ENCODE measurements at places on chromosomes 3 and 15. TPM values are rescaled to one million over a fixed set of nuclear protein-coding genes. Genes with fewer than 3 reads are reported as not detected.

Gene LXN
- 3.3 TPM for total RNA-seq

Gene BFSP2
- total RNA-seq, result 2.6 TPM

Gene CHST2
- total RNA-seq, result 17.9 TPM

Gene LYZL4
- not detected for total RNA-seq

GRCh38 chr3:132605374-132605792 lies 8.3 kb downstream of the ACKR4 start:
- DNase-seq, result no peak

DNA sequence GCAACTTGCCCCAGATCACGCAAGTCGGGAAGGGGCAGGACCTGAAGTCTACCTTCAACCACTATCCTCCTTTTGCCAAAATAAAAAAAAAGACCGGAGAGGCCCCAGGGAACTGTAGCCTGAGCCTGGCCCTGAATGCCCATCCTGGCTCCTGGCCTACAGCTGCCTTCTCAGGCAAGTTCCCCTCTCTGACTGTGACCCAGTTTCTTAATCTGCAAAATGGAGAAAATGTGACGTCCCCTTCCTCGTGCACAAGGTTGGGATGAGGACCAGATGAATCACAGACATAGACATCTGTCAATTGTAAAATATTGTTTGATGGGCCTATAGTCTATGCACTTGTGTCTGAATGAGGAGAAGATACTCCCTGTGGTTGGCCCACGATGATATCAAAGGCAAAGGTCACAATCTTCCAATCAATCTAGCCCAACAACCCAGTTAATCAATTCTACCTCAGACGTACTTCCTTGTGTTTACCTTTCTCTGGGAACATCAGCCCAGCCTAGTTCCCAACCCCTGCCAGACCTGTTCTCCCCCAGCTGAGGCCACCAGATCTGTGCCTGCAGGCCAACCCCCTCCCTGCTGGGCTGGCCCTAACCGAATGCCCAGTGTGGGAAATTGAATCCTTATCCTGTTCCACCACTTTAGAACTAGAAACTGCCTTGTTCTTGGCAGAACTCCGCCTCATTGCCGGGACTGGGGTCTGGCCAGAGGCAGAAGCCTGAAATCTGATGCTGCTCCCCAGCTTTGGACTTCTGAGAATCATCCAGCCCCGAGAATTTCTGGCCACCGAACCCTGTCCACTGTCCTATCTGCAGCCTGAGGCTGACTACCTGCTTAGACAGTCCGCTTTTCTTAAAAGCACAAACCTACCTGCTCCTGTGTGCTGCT lies 101.8 kb upstream of the LIPC start:
- DNase-seq, result no peak

- no peak for DNase-seq
These were observed 19.1 kb upstream of the DNAAF4 start for GRCh38 chr15:55527150-55527549.

DNA sequence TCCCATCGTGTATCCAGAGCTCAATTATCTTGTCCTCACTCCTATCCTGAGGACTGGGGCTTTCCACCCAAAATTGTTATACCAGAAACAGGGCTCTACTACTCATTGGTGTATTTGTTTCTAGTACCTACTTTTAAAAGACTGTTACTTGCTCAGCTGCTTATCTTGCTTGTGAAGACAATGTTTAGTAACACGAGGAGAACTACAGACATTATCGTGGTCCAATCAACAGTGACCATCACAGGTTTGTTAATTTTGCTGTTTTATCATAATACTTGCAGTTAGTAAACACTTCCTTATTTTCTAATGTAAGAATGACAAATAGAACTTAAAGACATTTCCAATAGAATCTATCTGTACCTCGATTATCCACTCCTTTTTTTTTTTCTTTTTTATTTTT lies 13.5 kb downstream of the LRCH3 start:
- no peak for DNase-seq

GRCh38 chr3:172201136-172201869 lies 161.9 kb downstream of the FNDC3B start:
- peak; percentile 53 for DNase-seq

DNA sequence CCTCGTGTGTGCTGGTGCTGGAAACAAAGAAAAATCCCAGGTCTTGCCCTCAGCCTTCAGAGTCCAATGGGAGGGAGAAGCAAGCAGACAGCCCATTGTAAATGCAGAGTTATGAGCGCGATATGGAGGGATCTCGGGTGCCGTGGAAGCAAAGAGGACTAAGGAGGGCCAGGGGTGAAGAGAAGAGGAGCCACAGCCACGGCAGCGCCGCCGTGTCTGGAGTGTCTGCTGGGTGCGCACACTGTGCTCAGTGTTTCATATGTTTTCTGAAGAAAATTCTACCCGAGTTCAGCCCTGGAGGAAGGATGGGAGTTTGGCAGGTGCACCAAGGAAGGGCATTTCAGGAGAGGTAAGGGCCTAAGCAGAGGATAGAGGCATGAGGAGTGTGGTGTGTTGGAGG lies 35.7 kb upstream of the NR2C2 start:
- no peak for DNase-seq

- no peak for DNase-seq
These were observed 50.2 kb downstream of the SMAD3 start for GRCh38 chr15:67115586-67115969.

GRCh38 chr15:88865498-88866099 lies 29.7 kb downstream of the HAPLN3 start:
- no peak for DNase-seq

GRCh38 chr15:76846782-76847181 lies 58.4 kb downstream of the SCAPER start:
- no peak for DNase-seq

DNA sequence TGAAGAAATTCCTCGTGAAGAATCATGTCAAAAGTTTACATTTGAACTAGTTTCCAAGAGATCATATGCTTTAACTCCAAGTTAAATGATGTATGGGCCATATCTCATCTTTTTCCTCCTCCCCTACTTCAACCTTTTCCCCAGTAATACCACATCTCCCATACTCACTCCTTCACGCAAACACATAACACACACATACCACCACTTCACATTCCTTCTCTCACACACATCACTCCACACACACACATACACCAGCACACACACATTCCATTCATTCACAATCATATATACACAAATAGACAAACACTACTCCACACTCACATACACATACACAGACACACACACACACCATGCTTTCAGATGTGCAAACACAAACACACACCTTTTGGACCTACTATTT lies 769.0 kb upstream of the NR2F2 start:
- DNase-seq, result no peak

DNA sequence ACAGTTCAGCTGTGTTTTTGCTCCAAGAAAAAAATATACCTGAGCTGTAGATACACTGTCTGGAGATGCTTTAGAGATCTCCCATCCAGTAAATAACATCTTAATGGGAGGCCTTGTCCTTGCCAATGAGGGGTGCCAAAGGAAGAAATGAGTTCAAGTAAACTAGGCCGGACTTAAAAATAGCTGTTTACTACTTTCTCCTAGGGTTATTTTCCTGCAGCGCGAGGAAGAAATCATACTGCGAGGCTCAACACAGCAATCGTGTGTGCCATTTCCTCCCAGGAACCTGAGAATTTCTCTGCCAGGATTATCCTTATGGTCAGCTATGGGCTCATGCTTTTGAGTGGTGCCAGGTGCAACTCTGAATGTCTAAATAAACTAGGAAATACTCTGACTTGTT lies 71.9 kb downstream of the CMTM8 start:
- no peak for DNase-seq

GRCh38 chr15:70664494-70664893 lies 98.9 kb downstream of the UACA start:
- DNase-seq, result no peak

GRCh38 chr3:70358978-70359580 lies 46.6 kb upstream of the MDFIC2 start:
- no peak for DNase-seq

GRCh38 chr3:124887177-124887931 lies at the start of gene ITGB5:
Gene ITGB5, minus strand, starts transcription at chr3:124887365. Its CDS starts 365 bp downstream, at chr3:124887000.
- DNase-seq, result peak; percentile 66

DNA sequence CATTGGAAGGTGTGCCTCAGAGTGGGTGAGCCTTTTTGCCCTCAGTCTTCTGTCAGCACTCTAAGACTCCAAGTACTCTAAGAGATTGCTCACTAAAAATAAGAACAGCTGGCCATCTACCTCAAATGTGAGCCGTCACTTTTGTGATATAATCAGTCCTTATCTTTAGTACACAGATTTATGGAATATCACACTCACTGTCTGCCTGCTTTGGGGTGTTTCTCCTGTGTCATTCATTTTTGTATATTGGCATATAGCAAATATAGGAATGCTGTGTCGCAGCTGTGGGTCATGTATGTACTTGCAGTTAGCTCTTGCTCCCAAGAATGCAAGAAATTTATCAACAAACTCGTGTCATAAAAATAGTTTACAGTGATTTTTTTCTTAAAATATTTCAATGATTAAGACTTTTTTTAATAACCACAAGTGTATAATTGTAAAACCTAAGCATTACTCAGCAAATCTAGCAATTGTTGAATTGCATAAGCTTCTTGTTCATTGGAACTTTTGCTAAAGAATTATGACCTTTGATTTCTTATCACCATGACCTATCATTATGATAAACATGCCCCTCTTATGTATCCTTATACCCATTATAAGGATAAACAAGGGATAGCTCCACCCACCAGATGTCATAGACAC lies 18.8 kb downstream of the SETD5 start:
- DNase-seq, result no peak

GRCh38 chr3:42979044-42979972 lies at the start of gene GASK1A:
Gene GASK1A, plus strand, starts transcription at chr3:42979311. Its CDS starts 332 bp downstream, at chr3:42979643.
- DNase-seq, result peak; percentile 40

- DNase-seq, result no peak
These were observed 74.4 kb downstream of the CDIN1 start for GRCh38 chr15:36653851-36654250.
